ENCODE measurements at places on chromosomes 7 and 10.

- no peak for DNase-seq
Measured at GRCh38 chr10:33254556-33255160, 79.8 kb downstream of the NRP1 start.

DNA sequence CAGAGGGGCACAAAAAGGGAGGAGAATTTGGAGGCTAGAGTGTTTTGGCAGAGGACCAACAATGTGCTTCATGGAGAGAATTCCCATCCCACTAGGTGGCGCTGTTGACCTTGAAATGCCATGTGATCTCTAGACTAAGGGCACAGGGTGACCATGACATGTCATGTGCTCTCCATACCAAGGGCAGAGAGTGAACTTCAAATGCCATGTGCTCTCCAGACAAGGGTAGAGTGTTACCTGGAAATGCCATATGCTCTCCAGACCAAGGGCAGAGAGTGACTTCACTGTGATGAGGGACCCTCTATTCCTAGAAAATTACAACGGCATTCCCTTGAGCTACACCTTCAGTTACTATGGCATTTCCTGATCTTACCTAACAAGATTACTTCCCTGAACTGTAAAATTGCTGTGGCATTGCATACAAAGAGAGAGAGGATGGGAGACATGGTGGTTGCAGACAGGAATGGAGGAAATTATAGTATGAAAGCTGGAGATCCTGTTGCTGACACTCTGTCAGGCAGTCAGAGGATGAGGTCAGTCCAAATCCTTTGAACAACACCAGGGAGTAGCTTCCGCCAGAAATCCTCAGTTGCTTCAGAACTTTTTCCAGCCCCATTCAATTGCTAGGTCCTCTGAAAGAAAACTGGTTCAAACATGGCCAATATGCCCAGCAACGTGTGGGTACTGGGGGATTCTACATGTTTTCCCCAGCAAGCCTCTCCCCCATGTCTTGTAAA lies 60.9 kb upstream of the ACSM6 start:
- peak; percentile 42 for DNase-seq

- DNase-seq: no peak
Measured at GRCh38 chr7:93212881-93213280, 13.4 kb downstream of the HEPACAM2 start.

DNA sequence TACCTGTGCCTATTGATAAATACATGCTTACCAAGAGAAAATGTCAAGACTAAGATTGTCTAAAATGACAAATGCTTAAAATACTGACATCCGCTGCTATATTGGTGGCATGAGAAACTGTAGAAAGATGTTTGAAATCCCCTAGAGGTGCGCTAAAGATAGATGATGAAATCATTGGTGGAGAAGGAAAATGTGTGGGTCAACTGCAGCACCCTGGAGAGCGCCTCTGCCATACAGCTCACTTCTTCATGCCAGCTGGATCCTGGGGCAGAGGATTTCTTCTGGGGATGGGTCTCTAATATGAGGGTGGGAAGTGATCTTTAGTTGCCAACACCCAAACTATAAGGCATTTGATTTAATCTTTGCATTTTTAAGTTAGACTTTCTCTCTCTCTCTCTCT lies 680.4 kb upstream of the POM121L12 start:
- peak; percentile 12 for DNase-seq

DNA sequence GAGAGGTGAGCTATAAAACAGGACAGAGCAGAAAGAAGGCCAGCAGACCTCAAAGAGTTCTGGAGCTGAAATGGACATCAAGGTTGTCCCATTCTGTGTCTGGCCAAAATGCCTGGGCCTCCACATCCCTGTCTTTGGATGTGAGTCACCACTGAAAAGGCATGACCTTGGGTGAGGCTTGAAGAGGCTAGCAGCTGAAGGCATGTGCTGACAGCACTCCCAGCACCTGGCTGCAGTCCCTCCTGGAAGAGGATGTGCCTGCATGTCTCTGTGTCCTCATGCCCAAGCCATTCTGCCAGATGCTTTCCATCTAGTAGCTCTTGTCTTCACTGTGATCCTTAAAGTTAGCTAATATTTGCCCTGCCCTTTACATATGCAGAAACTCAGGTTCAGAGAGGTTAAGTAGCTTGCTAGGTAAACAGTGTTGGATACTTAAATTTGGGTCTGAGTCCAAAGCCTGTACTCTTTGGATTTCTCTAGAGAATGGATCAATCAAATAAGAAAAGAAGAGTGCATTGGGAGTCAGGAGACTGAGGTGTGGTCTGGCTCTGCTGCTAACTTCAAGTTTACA lies 35.8 kb downstream of the HECW1 start:
- DNase-seq: no peak

Measured in H54 (cell line).